Stimulated activated CD8-positive, alpha-beta memory T cell treated with anti-CD3 and anti-CD28 coated beads, Interleukin-7, amount 100 ng/mL, for 48 hours (primary cell): ENCODE measurements at places on chromosomes 6 and 20.

- no peak for DNase-seq
Measured at GRCh38 chr6:107536180-107536961, 46.5 kb downstream of the SOBP start.

DNA sequence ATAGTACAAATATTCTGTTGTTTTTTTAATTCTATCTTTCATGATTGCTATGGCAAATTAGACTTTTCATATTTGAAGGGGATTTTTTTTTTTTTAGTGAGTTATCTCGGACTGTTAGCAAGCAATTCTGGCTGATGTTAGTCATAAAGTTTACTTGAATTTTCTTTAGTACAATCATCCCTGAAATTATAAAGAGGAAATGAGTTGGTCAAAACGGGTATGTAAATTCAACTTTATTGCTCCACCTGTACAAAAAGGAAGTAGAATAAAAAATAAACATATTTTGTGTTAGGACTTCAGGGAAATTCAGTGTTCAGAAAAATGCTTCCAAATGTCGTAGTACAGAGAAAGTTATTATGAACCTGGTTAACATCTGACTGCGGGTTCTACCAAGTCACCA lies 40.3 kb downstream of the PPP1R14C start:
- no peak for DNase-seq

DNA sequence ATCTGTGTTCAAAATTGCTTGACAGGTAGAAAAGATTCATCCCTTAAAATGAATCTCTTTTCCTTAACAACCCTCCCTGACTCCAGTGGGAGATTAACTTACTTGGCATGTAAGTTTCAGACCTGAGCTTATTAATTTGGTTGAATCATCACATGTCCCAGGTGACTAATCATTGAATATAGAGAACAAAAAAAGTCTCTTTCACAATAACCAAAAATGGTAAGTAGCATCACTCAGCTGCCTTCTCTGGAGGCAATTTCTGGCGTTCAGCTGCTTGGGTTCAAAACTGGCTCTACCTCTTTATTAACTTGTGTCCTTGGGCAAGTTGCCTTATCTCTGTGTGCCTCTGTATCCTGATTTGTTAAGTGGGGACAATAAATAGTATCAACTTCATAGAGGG lies 2.9 kb downstream of the C6orf141 start:
- DNase-seq, result no peak

- DNase-seq, result no peak
Measured at GRCh38 chr6:89187504-89187903, 29.7 kb downstream of the GABRR1 start.

GRCh38 chr6:96022225-96022624 lies 6.5 kb downstream of the FUT9 start:
- DNase-seq, result no peak

DNA sequence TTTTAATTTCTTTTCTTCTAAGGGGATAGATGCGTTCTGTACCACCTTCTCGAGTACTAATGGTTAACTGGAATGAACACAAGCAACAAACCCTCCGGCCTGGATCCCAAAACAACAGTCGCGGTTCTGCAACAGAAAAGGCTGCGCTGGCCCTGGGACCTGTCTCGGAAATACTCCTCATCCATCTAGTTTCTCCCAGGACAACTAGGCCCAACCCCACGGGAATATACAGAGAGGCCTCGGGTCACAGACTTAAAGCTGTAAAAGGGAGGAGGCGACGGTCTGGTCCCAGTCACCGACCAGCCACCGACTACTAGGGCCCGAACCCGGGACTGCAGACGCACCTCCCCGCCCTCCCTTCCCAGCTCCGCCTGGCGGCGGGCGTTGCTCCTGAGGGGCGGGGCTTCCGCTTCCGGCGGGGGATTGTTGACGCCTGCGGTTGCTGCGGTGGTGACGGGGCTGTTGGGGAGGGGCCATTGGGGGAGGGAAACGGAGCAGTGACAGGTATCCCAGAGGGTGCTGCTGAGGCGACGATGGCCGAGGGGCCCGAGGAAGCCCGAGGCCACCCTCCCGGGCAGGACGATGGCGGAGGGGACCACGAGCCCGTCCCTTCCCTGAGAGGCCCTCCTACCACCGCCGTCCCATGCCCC lies at the start of gene FAM8A1:
FAM8A1 (plus strand) TSS at position 426 of the 650 bp plus-strand sequence; CDS start at position 534, 108 bp downstream.
- DNase-seq, result peak; percentile 91

GRCh38 chr20:24049081-24049480 lies 60.5 kb upstream of the GGTLC1 start:
- no peak for DNase-seq

GRCh38 chr6:14824484-14825275 lies 421.2 kb upstream of the JARID2 start:
- no peak for DNase-seq

DNA sequence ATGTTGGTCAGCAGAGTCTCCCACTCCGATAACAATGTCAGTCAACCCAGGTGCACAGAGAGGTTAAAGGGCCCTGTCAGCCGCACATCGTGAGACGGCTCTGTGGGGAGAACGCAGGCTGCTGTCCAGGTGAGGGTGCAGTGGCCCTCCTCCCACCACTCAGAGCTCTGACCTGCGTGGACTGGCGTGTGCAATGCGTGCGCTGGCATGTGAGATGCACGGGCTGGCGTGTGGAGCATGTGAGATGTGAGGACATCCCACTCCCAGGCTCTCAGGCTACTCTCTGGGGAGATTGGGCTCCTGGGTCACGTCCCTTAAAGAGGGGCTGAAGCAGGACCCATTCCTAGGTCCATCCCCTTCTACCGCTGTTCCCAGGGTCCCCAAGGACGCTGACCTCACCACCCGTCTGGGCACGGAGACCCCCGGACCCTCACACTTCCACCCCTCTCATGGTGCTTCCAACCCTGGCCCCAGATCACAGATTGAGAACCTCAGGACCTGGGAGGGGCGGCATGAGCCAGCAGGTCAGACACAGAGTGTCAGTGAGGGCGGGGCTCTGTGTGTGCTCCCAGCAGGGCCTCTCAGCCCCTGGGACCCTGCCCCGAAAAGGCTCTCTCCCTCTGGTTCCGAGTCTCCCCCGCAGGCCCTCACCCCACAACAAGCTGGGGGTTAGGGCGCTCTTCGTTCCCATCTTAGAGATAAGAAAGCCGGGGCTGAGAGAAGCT lies 8.6 kb upstream of the FRMD1 start:
- no peak for DNase-seq

DNA sequence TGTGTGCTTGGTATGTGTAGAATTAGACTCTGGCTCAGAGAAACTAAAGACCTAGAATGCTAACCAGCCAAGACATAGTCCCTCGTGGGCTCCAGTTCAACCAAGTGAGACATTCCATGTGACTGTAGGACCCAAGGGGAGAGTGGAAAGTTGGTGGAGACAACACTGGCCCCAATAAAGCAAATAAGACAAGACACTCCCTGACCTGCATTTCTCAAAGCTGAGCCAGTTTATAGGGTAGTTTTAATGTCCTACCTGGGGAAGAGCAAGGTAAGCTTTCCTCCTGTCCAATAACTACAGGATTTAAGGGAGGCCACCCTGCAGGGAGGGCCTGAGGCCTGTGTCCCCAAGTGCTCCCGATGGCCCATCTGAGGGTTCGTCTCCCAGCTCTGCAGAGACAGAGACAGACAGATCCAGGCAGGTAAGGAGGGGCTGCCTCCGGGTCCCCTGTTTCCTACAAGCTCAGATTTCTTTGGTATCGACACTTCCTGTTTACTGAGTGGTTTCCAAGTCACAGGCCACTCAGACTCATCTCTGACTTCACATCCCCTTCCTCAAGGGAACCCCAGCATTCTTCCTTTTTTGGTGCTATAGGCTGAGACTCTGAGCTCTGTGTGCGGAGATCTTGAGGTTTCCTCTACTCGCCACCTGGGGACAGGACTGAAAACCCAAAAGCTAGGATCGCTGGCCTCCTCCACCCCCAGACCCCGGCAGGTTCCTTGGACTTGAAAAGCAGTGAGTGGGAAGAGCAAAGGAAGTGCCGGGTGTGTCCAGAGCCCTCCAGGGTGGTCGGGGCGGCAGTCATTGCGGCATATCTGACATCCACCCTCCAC lies 92.4 kb downstream of the PRND start:
- peak; percentile 51 for DNase-seq

DNA sequence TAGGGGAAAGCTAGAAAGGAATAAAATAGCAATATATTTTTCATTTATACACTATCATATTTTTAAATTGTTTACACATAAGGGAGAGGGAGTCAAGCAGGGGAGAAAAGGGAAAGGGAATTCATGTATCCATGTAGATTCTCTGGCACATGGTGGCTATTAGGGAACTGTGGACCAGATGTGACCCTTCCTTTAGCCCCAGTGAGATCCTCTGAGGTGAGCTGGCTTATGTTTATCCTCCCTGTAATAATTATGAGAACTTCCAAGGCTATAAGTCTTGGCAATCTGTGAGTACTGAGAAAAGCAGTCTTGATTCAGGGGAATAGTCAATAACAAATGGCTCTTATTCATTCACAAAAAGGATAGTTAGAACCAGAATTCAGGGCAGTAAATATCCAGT lies 42.6 kb downstream of the TSBP1 start:
- no peak for DNase-seq

GRCh38 chr6:43922426-43923375 lies 152.7 kb downstream of the VEGFA start:
- DNase-seq, result no peak

- no peak for DNase-seq
Measured at GRCh38 chr20:50281831-50282591, 91.4 kb downstream of the CEBPB start.

- DNase-seq, result no peak
Measured at GRCh38 chr6:101263596-101263995, 129.9 kb upstream of the GRIK2 start.

DNA sequence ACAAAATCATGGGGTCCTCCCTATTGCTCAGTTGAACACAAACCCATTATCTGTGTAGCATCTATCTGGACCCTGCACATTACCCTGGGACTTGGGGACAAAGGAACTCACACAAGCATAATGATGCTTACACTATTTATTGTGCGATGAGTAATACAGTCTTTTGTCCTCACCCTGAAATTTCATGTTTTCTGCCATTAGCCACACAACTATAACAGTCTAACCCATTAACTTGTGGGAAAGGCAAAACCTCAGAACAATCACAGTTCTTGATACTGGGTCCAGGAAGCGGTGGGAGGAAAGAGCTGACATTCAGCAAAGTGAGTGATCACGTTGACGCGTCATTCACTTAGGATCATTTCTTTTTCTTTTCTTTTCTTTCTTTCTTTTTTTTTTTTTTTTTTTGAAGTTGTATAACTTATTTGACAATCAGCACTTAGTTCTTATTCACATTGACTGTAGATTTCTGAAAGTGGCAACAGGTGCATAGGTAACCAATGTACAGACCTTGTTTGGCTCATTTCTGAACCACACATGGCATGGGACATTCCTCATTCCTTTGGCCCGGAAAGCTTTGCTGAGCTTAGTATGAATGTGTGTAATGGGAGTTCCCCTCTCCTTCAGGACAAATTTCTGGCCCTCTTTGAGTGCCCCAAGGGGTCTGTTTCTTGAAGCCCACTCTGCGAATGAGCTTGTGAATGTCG lies 94.8 kb upstream of the CNKSR3 start:
- DNase-seq, result no peak

DNA sequence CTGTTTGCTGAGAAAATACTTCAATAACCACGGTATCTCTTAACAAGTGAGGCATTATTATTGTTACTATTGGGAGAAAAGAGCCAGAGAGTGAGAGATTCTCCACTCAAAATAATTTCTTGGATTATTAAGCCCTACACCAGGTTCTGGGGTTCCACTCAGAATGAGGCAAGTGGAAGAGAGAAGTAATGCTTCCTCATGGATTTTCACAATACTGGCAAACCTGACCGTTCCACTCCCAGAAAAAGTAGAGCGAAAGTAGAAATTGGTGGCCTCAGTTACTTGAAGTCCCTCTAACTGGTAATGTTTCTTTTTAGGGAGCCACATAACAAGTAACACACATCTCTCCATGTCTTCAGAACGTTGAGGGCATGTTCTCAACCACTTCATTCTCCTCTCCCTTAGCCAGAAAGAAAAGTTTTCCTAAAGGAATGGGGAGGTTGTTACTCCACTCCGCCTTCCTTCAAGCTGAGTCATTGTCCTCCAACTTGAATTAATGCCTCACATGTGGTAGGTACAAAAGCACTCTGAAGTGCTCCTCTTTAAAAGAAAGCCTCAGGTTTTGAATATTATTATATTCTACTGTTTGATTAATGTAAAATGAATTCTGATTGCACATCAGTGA lies 1.9 kb downstream of the BAG2 start:
- no peak for DNase-seq

GRCh38 chr6:132954936-132955335 lies 140.6 kb downstream of the RPS12 start:
- DNase-seq, result no peak

- no peak for DNase-seq
Measured at GRCh38 chr20:50877232-50877743, 53.9 kb downstream of the ADNP start.

- DNase-seq, result no peak
Measured at GRCh38 chr20:52438326-52438963, 246.9 kb upstream of the ZFP64 start.

DNA sequence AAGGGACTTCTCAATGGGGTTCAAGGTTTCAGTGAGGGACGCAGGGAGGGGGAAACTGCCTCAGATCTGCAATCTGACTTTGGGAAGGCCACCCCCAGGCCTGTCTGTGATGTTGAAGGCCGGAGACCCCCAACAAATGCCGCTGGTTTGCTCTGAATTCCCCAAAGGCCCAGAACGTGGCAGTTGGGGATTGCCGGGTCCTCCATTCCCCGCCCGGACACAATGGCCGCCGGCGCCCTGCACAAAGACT lies 326 bp upstream of the BCL2L1 start:
- DNase-seq, result no peak

GRCh38 chr6:56072856-56073255 lies 174.5 kb downstream of the COL21A1 start:
- DNase-seq, result no peak

DNA sequence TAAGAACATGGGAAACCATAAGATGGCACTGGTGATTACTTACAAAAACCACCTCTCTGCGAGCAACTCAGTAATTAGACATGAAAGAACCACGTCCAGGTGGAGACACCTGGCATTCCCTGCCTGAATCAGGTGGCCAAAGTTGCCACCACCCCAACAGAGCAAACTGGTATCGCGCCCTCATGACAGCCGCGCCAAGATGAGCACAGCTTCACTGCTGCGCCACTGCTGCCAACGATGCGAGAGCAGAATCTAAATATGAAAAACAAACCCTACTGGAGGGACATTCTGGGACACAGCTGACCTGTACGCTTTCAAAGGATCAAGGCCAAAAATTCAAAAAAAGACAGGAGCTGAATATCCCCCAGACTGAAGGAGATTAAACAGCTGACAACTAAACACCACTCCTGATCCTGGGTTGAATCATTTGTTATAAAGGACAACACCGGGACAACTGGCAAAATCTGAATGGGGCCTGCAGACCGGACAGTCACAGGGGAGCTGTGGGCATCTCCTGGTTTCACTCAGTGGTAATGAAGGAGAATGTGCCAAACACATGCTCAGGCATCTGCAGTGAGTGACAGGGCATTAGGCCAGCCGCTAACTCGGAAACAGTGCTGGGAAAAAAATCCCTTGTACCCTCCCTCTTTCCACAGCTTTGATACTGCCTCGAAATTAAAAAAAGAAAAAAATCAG lies 17.4 kb downstream of the CST7 start:
- DNase-seq, result no peak
